Cortex of kidney (tissue), 1 donor: ENCODE measurements at places on chromosomes 1 and 21.

DNA sequence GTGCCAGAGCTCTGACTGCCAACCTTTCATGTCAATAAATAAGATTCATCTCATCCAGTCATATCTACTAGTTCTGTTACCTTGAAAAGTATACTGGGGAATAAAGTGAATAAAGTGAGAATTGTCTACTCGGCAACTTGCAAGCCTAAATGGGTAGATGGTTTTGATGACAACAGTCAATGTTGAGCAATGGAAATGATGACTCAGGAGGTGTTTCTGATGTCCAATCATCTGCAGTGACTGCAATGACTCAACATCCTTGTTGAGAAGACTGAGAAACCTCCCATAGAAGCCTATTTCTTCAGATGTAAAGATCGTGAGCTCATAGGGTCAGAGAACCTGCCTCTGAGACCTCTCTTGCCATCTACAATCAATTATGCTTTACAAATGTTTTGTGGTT, 276.4 kb downstream of the SPATA17 start:
- DNase-seq, result no peak

DNA sequence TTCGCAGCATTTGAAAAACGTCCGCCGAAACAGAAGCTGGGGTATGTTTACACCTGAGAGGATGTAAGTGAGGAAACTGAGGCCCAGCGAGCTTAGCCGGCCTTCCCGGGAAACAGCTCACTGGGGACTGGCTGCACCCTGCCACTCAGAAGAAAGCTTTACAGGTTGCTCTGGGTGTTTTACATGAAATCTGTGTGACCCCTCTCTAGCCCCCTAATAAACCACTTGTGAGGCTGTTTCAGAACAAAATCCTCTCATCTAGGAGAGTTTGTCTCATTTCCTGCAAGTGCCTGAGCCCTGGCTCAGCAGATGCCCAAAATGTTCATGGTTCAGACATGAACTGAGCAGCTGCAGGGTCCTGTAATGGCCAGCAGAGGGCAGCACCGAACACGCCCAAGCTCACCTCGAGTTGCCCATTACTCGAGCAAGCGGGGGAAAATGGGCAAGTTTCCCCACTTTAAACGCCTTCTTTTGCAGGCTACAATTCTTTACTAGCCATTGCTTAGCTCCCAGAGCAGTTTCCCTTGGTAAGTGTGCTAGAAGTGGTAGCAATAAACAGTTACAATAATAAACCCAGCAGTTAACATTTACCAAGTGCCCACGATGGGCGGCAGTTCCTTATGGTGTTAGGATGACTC, 76.4 kb downstream of the FHAD1 start:
- no peak for DNase-seq

- no peak for DNase-seq
Measured at GRCh38 chr1:214538496-214538895, 12.9 kb downstream of the PTPN14 start.

GRCh38 chr1:234533975-234534876, 55.2 kb upstream of the TARBP1 start:
- no peak for DNase-seq

- no peak for DNase-seq
Measured at GRCh38 chr21:33755354-33755753, 113.1 kb downstream of the ITSN1 start.

GRCh38 chr21:42682661-42683210, 29.3 kb downstream of the PDE9A start:
- no peak for DNase-seq

DNA sequence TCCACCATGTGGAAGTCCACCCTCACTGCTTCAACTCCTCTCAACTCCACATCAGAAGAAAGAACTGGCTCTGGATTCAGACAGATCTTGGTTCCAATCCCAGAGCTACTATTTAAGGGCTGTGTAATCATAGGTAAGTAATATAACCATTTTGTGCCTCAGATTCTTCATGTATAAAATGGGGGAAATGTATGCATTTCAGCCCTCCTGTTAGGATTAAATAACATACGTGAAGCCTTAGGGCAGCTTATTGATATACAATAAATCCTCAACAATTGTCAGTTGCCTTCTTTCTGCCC, 23.3 kb downstream of the OTUD7B start:
- DNase-seq, result no peak

DNA sequence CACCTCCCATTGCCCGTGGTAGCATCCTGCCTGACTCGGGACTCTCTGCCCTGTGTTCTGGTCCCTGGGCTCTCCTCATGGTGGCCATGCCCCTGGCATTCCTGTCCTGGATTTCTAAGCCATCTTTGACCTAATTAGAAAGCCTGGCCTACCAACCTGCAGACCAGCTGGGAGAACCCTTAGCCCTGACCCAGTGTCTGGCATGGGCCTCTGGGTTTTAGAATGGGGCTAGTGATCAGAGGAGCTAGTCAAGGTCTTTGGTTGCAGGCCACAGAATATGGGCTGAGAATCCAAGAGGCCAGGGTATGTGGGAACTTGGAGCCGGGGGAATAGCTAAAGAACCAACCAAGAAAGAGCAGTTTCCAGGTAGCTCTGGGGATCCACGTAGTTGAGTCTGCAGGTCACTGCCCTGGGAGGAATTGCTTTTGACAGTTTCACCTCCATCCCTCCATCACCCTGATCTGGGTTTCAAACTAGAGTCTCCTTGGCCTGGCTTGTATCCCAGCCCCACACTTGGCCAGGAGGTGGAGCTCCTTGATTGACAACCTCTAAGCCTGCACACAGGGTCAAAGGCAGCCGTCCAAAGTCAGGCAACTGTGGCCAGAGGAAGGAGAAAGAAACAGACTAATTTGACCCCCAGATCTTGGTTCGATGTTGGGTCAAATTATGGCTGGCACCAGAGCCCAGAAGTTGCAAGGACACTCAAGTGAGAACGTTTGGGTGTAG, 54.7 kb upstream of the ABCG1 start:
- no peak for DNase-seq

DNA sequence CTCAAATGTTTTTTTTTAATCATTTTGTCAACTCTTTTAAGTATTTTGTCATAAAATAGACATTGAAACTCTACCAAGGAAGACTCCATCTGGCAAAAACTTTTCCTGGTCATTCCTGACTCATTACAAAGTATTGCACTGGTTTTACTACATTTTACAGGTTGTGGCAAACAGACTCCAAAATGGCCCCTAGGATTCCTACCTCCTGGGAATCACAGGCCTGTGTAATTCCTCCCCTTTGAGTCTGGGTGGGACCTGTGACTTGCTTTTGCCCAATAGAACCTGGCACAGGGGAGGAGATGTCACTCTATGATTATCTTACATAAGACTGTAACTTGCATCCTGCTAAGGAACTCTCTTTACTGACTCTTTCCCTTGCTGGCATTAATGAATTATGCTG, 123.6 kb upstream of the KCNJ6 start:
- no peak for DNase-seq

DNA sequence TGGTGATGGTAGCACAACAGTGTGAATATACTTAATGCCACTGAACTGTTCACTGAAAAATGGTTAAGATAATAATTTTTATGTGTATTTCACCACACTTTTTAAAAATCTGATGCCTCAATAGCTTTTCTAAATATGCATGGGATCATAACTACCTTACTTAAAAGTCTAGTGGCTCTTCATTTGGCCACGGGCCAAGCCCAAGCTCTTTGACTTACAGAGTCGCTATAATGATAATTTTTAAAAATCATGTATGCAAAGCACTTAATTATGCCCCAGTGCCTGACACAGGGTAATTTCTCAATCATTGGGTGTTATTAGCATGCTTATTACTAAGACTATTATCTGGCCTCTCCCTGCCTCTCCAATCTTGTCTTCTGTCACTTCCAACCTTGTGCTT, 7.6 kb upstream of the CNN3 start:
- DNase-seq, result no peak

DNA sequence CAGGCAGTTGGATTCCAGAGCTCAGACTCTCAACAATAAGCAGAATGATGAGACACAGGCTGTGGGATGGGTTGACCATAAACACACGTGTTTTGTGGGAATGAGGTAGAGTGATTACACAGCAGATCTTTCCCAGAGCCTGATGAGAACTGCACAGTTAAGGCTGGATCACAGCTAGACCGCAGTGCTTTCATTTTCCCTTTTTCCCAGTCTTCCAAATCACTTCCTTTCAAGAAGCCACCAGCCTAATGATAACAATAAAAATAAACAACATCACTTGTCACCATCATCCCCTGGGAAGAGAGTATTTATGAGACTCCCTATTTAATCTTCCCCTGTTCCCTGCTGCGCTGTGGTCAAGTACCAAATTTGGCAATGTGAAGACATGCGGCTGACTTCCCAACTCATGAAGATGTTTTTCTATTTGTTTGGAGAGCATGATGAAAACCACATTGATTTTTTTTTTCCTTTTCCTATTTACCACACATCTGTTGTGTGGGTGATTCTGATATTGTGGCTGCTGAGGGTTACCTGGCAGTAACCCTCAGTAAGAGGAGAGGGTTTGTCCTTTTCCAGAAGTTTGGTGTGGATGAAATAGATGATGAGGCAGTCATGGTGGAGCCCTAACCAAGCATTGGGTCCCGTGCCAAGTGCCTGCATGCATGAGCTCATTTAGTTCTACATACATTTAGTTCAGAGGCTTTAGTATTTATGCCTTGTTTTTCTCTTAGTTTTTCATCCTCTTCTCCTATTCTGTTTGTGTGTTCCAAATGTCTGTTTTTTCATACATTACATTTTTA, 248.9 kb upstream of the HOOK1 start:
- DNase-seq, result no peak

GRCh38 chr1:220966881-220967611, 87.8 kb downstream of the HLX start:
- no peak for DNase-seq

DNA sequence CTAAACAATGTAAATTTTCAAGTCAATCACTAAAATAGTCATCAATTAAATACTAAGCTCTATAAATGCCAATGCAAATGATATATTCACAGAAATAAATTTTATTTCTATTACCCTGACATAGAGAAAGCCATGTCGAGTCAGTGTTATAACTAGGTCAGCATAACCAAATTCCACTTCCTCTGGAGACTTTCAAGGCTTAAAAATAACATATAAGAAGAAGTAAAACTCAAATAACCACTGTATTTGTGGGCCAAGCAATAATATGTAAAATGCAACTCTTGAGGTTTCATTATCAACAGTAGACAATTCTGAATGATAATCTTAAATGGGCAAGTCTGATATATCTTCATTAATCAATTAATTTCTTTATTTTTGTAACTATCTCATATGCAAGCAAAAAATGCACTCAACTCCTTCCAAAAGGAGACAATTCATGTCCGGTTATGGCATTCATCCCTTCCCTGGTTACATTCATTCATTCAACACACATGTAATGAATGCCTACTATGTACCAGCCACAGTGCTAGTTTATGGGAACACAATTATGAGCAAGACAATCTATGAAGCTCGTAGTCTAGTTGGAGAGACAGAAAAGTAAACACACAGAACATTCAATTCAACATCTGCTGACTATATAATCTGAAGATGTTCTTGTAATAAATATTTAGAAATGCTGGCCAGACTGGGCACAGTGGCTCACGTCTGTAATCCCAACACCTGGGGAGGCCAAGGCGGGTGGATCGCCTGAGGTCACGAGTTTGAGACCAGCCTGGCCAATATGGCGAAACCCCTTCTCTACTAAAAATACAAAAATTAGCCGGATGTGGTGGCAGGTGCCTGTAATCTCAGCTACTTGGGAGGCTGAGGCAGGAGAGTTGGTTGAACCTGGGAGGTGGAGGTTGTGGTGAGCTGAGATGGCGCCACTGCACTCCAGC, 37.1 kb upstream of the CAP1 start:
- no peak for DNase-seq

DNA sequence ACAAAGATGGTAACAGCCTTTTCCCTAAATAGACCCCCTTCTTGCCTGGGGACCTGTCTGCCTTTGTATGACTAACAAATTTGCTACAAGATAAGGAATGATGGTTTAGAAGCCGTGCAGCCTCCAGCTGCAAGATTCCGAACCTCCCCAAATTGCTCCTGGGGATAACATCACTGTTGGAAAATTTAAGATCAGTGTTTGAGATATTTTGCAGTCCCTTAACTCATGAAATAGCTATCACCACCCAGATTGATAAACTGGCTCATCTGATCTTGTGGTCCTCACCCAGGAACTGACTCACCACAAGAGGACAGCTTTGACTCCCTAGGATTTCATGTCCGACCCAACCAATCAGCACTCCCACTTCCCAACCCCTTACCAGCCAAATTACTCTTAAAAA, 254.7 kb downstream of the USH2A start:
- DNase-seq, result no peak

DNA sequence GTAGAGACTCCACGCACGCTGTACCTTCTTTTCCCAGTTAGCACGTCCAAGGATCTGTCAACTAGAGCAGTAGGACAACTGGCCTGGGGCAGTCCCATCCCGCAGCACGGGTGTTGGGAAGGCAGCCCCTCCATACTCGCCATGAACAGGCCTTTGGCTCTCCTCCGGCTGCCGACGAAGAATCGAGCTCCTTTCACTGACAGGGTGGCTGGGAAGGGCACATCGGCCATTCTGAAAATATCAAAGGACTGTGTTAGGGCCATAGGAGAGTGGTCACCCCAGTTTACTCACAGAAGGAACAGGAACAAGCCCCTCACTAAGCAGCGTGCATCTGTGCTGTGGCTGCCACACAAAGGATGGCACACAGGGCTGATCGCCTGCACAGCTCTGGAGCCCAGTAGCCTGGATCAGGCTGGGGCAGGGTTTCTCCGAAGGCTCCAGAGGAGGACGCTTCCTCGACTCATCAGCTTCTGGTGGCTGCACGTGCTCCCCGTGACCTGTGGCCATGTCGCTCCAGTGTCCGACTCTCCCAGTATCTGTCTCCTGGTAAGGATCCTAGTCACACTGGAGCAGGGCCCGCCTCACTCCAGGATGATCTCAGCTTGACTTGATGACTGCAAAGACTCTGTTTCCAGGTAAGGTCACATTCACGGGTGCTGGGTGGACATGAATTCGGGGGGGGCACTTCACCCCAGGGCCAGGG, 8.9 kb downstream of the KRTAP10-1 start:
- DNase-seq, result no peak

GRCh38 chr1:220929304-220929703, 50.1 kb downstream of the HLX start:
- no peak for DNase-seq

GRCh38 chr1:12438349-12438924, 179.6 kb downstream of the DHRS3 start:
- DNase-seq, result no peak

DNA sequence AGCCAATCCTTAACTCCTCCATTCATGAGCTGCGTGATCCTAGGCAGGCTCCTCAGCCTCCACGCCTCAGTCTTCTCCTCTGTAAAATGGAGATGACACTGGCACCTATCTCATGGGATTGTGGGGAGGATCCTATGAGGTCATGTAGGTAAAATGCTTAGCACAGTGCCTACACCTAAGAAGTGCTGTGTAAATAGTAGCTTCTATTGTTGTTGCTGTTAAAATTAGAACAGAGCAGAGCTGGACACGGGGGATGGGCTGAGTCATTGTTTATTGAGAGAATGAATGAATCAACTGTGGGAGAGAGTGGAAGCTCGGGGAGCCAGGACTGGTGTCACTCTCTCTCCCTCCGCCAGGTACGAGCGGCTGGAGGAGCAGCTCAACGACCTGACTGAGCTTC, 43.0 kb downstream of the TMCC2 start:
- no peak for DNase-seq
